Right lung (tissue), 10 donors: ENCODE measurements at places on chromosomes 16 and 17.

- DNase-seq = peak; percentile 53
Observed at GRCh38 chr17:61420052-61420451, 20.4 kb downstream of the TBX2 start.

- no peak for DNase-seq
Observed at GRCh38 chr17:33267271-33267790, 25.8 kb downstream of the ASIC2 start.

DNA sequence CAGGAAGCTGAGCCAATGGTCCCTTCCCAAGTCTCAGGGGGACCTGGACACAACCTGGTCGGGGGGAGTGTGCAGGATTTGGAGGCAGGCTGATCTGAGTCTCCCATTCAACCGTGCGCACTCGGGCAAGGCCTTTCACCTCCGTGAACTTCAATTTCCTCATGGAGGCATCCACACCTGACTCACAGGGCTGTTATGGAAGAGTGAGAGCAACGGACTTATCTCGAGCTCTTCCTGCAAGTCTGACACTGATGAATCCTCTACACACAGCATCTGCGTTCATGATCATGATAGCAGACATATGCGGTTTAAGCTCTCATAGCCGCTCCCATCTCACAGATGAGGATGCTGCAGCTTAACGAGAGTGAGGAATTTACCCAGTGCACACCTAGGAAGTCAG is 21.6 kb downstream of the TIMM22 start:
- no peak for DNase-seq

- DNase-seq = no peak
Observed at GRCh38 chr17:8029121-8029520, 9.7 kb upstream of the ALOX15B start.

GRCh38 chr17:72456075-72456474 is 335.3 kb downstream of the SOX9 start:
- no peak for DNase-seq
